ENCODE measurements at places on chromosomes 1 and 21. TPM values are rescaled to one million over a fixed set of nuclear protein-coding genes. Genes with fewer than 3 reads are reported as not detected.

DNA sequence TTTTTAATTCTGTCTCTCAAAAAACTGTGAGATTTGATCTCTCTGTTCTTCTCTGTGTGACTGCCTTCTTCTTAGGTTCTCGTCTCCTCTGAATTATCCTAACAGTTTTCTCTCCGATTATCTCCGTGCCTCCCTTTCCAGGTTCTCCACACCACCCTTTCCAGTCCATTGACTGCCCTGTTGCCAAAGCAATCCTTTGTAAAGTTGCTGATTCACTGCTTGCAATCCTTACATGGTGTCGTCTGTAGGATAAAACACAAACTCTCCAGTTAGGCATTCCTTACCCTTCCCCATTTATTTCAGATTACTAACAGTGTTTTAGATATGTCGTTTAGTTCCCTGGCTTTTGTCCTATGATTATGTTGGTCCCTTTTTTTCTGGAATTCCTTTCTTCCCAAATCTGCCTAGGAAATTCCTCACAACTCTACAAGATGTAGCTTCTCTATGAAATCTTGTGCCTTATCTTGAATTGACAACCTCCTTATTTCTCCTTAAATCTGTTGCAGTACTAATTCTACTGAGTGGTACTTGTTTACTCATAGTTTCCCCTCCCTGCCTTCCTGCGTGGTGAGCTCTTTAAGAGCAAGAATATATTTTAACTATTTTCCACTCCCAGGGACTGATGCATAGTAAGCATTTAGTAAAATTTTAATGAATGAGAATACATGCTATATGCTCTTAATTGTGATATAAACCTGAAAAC is 22.3 kb downstream of the RCOR3 start:
- DNase-seq: no peak

- DNase-seq: no peak
Observed at GRCh38 chr21:19992540-19992939, 1005.7 kb upstream of the NCAM2 start.

The RUNX3 gene
- total RNA-seq: 186 TPM

The FRRS1 gene
- 0.65 TPM for total RNA-seq

The ACTN2 gene
- total RNA-seq: not detected
